ENCODE measurements at places on chromosomes 2 and 18. TPM values are rescaled to one million over a fixed set of nuclear protein-coding genes. Genes with fewer than 3 reads are reported as not detected.

GRCh38 chr2:167890739-167891138 lies 356.7 kb downstream of the STK39 start:
- H3K4me3 ChIP-seq, result no peak overlapping the region
- no peak for DNase-seq
- H3K4me1 ChIP-seq, result no peaks in the 10 kb centered on the region
- H3K36me3 ChIP-seq, result no peaks in the 10 kb centered on the region

DNA sequence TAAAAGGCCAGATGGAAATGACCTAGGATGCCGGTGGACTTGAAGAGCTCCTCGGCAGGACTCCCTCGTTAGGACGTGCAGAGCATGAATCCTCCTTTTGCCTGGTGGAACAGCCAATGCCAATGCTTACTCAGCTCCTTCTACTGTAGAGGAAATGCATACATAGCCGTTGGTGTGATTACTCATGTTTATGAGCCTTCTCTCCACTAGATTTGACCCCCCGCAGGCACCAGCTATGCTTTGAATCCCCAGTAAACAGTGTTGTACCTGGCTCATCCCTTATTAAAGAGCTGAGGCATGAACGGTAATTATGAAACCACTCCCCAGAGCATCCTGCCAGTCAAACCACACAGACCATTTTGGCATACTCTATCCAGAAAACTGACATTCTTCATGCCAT lies 172.8 kb downstream of the ANTXR1 start:
- DNase-seq, result no peak
- H3K27me3 ChIP-seq, result no peaks in the 10 kb centered on the region
- no peak overlapping the region for H3K27ac ChIP-seq
- H3K4me3 ChIP-seq, result no peak overlapping the region

GRCh38 chr2:69241093-69241492 lies 145.9 kb downstream of the GFPT1 start:
- no peak for DNase-seq
- H3K4me1 ChIP-seq, result peaks cover 5% of the 10 kb centered on the region
- no peaks in the 10 kb centered on the region for H3K36me3 ChIP-seq

DNA sequence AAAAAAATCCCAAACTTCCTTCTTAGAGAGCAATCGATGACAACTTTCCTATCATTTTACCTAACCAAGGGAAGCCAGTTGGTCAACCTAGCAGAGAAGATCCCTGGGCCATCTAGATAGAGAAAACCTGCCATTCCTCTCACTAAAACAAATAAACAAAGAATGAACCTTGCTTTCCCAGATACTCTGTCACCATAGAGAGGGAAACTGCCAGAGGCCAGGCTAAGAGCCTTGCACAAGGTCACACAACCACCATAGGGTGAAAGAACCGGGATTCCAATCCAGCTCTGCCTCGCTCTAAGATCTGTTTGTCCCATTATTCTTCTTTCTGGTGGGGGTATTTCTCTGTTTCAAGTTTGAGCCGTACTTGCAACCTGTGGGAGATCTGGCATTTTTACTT lies 154.6 kb downstream of the CYRIA start:
- H3K4me3 ChIP-seq, result no peak overlapping the region
- no peak overlapping the region for H3K27ac ChIP-seq
- H3K36me3 ChIP-seq, result no peaks in the 10 kb centered on the region
- no peak for DNase-seq

- H3K36me3 ChIP-seq, result no peaks in the 10 kb centered on the region
- no peak for DNase-seq
- peaks cover 46% of the 10 kb centered on the region for H3K4me1 ChIP-seq
- no peak overlapping the region for H3K27ac ChIP-seq
- no peak overlapping the region for H3K4me3 ChIP-seq
These were observed 121.9 kb downstream of the HDAC4 start for GRCh38 chr2:239278941-239279365.

- no peaks in the 10 kb centered on the region for H3K36me3 ChIP-seq
- H3K27me3 ChIP-seq, result no peaks in the 10 kb centered on the region
- H3K4me1 ChIP-seq, result no peaks in the 10 kb centered on the region
- no peak for DNase-seq
These were observed 30.4 kb upstream of the IL36G start for GRCh38 chr2:112947374-112947773.

DNA sequence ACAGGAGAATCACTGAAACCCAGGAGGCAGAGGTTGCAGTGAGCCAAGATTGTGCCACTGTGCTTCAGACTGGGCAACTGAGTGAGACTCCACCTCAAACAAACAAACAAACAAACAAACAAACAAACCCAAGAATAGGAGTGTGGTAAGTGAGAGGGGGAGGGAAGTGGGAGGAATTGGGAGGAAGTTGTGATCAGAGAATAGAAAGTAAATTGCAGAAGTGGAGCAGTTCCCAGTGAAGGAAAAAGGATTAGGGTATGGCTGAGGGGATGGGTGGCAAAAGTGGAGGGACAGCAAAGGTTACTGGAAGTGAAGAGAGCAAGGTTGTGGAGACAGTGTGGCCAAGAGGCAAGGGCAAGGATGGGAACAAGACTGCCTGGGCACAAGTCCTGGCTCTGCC lies 41.1 kb upstream of the C1GALT1C1L start:
- H3K36me3 ChIP-seq, result no peaks in the 10 kb centered on the region
- no peak for DNase-seq
- H3K27ac ChIP-seq, result no peak overlapping the region
- no peaks in the 10 kb centered on the region for H3K27me3 ChIP-seq
- H3K4me3 ChIP-seq, result no peak overlapping the region
- H3K4me1 ChIP-seq, result no peaks in the 10 kb centered on the region

- H3K27me3 ChIP-seq, result no peaks in the 10 kb centered on the region
- H3K4me3 ChIP-seq, result no peak overlapping the region
- peak overlapping the region; percentile 26 for H3K27ac ChIP-seq
- H3K4me1 ChIP-seq, result peaks cover 8% of the 10 kb centered on the region
- no peaks in the 10 kb centered on the region for H3K36me3 ChIP-seq
These were observed 77.7 kb downstream of the RHOB start for GRCh38 chr2:20524412-20525040.

GRCh38 chr2:233643128-233643527 lies 6.9 kb downstream of the UGT1A10 start:
- no peak for DNase-seq
- no peak overlapping the region for H3K27ac ChIP-seq
- H3K4me1 ChIP-seq, result no peaks in the 10 kb centered on the region

DNA sequence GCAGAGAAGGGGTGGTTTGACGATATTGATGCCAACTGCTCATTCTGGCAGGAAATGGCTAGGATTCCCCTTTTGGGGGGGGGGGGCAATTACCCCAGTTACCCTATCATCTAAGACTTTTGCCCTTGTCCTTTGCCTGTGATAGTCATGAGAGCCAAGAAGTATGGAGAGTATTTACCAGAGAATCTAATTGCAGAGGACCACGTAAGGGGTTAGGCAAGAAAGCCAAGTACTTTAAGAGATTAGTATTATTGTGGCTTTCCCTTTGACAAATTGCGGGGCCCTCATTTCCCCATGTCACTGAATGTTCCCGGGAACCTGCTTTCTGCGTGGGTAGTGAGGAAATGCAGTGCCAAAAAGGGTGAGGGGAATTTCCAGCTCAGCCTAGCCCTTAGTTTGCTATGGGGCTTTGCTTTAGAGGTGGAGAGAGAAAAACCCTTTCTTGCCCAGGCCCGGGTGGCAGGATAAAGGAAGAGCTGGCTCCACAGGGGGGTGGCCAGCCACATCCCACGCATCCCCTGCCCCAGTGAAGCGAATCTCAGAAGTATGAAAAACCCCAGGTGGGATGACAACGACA lies 1.5 kb downstream of the AQP4 start:
- H3K27me3 ChIP-seq, result peaks cover 3% of the 10 kb centered on the region
- no peaks in the 10 kb centered on the region for H3K36me3 ChIP-seq
- no peak overlapping the region for H3K4me3 ChIP-seq
- H3K4me1 ChIP-seq, result no peaks in the 10 kb centered on the region

DNA sequence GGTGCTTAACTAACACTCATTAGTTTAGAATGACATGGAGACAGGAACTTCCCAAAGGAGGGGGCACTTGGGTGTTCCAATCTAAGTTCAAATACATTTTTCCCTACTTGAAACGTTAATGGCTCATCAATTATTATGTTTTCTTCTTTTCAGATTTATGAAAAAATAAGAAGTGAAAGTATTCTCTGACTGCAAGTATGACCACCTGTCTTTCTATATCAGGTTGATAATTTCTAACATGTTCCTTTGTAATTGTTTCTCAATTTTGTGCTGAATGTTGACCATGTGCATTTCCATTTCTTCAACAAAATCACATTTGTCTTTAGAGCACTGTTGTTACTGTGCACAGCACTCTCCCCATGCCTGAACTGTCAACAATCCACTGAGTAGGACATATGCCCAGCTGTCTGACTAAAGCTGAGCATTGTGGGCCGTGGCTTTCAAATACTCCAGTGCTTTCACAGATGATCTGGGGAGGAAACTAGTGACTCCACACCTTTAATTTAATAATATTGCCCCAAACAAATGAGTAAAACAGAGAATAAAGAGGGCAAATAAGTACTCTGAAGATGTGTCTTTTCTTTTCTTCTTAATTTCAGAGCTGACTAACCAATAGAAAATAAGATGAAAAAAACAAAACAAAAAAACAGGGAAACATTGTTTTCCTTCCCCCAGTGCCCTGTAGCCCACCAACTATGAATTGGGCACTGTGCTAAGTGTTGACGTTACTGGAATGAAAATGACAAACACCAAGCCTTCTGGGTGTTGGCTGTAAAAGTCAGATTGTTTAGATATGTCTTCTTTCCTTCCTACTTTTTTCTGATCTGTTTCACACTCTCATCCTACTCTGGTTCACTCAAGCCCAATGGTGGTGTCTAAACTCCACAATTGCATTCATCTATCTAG lies 16.0 kb downstream of the LANCL1 start:
- no peak overlapping the region for H3K27ac ChIP-seq
- H3K4me1 ChIP-seq, result no peaks in the 10 kb centered on the region
- H3K27me3 ChIP-seq, result no peaks in the 10 kb centered on the region
- no peak for DNase-seq
- H3K4me3 ChIP-seq, result no peak overlapping the region
- no peaks in the 10 kb centered on the region for H3K36me3 ChIP-seq

- no peak overlapping the region for H3K4me3 ChIP-seq
- H3K4me1 ChIP-seq, result no peaks in the 10 kb centered on the region
- H3K27ac ChIP-seq, result no peak overlapping the region
- no peaks in the 10 kb centered on the region for H3K36me3 ChIP-seq
- DNase-seq, result no peak
- no peaks in the 10 kb centered on the region for H3K27me3 ChIP-seq
These were observed 70.4 kb upstream of the TWIST2 start for GRCh38 chr2:238777369-238778067.

GRCh38 chr18:59690996-59691395 lies 6.2 kb downstream of the CCBE1 start:
- no peak overlapping the region for H3K27ac ChIP-seq
- H3K36me3 ChIP-seq, result no peaks in the 10 kb centered on the region
- peaks cover 13% of the 10 kb centered on the region for H3K4me1 ChIP-seq
- no peak overlapping the region for H3K4me3 ChIP-seq

- no peaks in the 10 kb centered on the region for H3K27me3 ChIP-seq
- peak overlapping the region; percentile 18 for H3K27ac ChIP-seq
- no peaks in the 10 kb centered on the region for H3K36me3 ChIP-seq
- H3K4me3 ChIP-seq, result no peak overlapping the region
These were observed 753.9 kb downstream of the RNF144A start for GRCh38 chr2:7670905-7671641.

GRCh38 chr2:109690822-109691541 lies 76.8 kb downstream of the SOWAHC start:
- no peak overlapping the region for H3K4me3 ChIP-seq
- peaks cover 17% of the 10 kb centered on the region for H3K4me1 ChIP-seq
- no peaks in the 10 kb centered on the region for H3K36me3 ChIP-seq
- H3K27me3 ChIP-seq, result no peaks in the 10 kb centered on the region

DNA sequence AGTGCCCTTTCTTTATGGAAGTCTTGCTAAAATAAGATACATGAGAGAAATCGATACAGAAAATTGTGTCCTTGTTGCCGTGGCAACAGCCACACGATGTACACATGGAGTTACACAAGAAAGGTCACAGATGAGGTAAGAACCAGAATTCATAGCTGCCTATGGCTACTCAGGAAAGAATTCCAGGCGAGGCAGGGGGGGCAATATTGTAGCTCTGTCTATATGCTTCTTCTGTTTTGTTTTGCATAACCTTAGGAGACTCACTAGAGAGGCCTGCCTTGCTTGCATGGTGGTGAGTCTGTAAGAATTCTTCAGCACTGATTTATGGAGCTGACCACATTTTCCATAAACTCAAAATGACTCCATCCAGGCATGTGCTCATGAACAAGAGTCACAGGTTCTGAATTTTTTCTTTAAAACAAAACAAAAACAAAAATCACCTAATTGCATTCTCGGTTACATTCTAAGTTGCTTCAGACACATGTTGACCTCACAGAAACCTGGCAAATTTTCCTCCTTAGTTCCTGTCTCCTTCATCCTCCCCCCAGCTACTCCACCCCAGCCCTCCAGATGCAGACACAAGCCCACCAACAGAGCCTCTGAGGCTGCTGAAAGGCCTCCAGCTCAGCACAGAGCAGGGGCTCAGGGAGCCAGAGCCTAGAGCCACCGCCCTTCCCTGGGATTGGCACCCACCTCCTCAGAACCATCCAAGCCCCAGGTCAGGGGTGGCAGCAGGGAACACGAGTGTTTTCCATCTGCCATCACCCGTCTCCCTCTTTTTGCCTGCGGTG lies 183.5 kb downstream of the ANTXR1 start:
- peaks cover 11% of the 10 kb centered on the region for H3K36me3 ChIP-seq
- H3K27ac ChIP-seq, result no peak overlapping the region
- DNase-seq, result no peak
- no peak overlapping the region for H3K4me3 ChIP-seq
- H3K4me1 ChIP-seq, result no peaks in the 10 kb centered on the region

- DNase-seq, result peak; percentile 24
- H3K4me3 ChIP-seq, result no peak overlapping the region
- H3K36me3 ChIP-seq, result no peaks in the 10 kb centered on the region
These were observed 38.2 kb downstream of the EFEMP1 start for GRCh38 chr2:55885127-55885943.

DNA sequence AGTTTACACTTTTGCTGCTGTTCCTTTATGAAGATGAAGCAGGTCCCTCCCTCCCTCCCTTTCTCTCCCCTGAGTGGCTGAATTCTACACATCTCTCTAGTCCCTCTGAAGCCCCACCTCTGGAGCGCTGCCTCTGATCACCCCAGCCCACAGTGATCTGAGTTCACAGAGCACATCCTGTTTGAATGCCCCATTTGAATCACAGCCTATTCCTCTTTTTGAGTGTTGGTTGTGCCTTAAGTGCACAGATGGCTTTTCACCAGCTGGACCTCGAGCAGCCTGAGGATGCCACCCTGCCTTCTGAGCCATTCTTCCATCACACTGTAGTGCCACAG lies 87.1 kb downstream of the ITGB1BP1 start:
- H3K27me3 ChIP-seq, result no peaks in the 10 kb centered on the region
- DNase-seq, result no peak
- no peaks in the 10 kb centered on the region for H3K36me3 ChIP-seq
- no peak overlapping the region for H3K4me3 ChIP-seq
- no peak overlapping the region for H3K27ac ChIP-seq

The SERPINB11 gene
- total RNA-seq, result not detected

The RPRM gene
- 12.9 TPM for total RNA-seq

The EPAS1 gene
- total RNA-seq, result 163 TPM

The HOXD11 gene
- total RNA-seq, result not detected

The YES1 gene
- total RNA-seq, result 60.7 TPM

The MPP4 gene
- 0.34 TPM for total RNA-seq

The CHRND gene
- not detected for total RNA-seq

The TDRD15 gene
- total RNA-seq, result not detected

The RFX8 gene
- total RNA-seq, result 21.8 TPM

The FIGN gene
- total RNA-seq, result 10.8 TPM

The SLC23A3 gene
- 0.83 TPM for total RNA-seq

The EFR3B gene
- 10.6 TPM for total RNA-seq

All from adrenal gland (tissue), 19 donors.